Fibroblast of skin of back (primary cell): ENCODE measurements at places on chromosomes 3 and 15.
A peak's percentile ranks its signal among the peaks of the same experiment; 100 is the strongest.

DNA sequence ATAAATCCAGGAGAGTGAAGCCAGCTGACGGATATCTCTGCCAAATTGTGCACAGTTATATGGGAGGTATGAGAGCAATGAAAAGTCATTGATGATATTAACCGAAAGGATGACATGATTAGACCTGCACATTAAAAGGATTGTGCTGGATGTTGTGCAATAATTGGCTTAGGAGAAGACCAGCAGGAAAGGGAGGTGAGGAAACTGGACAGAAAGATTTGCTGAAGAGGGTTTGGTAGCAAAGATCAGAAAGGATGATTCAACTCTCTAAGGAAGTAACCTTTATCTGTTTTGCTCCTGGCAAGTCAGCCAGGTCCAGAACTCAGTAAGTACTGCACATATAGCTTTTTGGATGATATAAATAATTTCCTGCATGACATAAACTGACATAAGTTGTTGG is 704.7 kb downstream of the GRM7 start:
- no peak for DNase-seq

- no peak for DNase-seq
Measured at GRCh38 chr3:396293-396692, 199.7 kb downstream of the CHL1 start.

DNA sequence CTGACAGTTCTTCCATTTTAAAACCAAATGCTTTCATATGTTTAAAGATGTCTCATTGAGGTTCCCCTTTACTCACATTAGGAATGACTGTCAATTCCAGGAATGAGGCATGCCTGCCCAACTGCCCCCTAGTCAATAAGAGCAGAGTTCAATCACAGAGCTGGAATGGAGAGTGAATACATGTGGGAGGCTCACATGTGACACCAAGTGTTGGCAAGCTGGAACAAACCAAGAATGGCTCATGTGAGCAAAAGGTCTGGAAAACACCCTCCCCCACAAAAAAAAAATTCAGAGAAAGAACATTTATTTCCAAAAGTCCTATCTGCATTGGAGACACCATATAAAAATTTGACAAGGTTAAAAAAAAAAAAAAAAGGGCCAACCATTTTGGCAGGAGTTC is 3.7 kb downstream of the PBRM1 start:
- peak; percentile 79 for DNase-seq

GRCh38 chr3:111694471-111694870 is 99.3 kb upstream of the ZBED2 start:
- DNase-seq: no peak

DNA sequence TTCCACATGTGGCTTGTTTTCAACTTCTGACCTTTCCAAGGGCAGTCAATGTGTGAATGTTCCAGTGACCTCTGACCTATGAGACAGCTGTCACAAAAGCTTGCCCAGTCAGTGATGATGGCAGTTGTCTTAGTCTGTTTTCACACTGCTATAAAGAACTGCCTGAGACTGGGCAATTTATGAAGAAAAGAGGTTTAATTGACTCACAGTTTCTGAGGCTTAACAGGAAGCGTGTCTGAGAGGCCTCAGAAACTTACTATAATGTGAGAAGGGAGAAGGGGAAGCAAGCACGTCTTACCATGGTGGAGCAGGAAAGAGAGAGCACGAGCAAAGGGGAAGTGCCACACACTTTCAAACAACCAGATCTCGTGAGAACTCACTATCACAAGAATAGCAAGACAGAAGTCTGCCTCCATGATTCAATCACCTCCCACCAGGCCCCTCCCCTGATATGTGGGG is 95.6 kb downstream of the ECT2 start:
- no peak for DNase-seq

DNA sequence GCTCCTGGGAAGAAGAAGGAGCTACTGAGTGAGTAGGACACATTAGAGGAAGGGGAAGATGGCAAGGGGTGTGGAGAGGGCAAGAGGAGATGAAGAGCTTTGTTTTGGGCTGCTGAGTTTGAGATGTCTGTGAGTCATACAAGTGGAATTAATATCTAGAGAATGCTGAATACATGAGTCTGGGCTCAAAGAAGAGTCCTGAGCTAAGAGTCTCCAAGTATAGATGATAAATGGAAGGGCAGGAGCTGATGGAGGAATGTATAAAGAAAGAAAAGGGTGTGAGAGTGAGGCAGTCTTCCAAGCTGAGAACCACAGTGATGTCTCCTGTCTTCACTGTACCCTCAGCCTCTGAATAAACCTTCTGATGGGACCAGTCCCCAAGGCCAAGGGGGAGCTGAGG is 205.5 kb upstream of the MRPL3 start:
- peak; percentile 79 for DNase-seq

GRCh38 chr15:78695854-78696253 is 54.8 kb upstream of the CHRNB4 start:
- no peak for DNase-seq

DNA sequence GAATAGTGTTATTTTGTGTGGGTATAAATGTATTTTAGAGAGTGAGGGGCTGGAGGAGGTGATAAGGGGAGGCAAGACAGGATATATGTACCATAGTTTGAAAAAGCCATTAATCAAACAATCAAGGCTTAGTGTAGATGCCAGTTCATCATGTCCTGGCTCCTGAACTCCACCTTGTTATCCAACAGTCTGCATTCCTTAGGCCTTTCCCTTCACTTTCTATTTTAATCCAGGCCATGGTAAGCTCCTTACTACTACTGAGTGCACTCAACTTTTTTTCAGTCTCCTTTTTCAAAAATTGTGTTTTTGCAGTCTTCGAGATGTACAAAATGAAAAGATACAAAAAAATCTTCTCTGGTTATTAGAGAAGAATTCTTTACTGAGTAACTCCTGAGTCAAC is 700.5 kb upstream of the NAALADL2 start:
- no peak for DNase-seq

- DNase-seq: no peak
Measured at GRCh38 chr3:55818485-55818884, 331.4 kb upstream of the WNT5A start.

DNA sequence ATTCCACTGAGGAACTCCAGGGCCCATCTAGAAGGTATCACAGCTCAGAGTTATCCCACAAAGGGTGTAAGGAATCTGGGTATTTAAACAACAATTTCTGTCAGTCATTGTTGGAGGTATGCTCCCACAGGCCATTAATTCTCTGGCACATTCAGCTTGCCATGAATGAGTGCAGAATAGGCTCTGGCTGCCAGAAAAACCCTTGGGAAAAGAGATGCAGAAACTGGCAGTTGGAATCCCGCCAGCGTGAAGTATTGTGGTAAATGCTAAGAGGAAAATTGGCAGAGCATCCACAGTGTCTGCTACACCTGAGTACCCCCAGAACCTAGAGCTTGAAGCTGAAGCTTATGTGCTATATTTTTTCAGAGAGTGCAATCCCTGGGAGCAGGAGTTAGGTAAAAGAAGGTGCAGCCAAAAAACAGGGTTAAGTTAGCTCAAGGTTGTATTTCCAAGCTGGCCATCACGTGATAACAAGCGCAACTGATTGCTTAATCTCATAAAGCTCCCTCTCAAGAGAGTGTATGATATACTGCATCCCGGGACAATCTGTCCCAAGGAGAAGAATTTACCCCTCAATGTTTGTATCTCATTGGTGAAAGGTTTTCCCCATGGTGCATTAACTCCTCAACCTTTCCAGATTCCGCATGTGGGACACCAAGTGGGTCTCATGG is 94.2 kb upstream of the ACP3 start:
- DNase-seq: no peak

DNA sequence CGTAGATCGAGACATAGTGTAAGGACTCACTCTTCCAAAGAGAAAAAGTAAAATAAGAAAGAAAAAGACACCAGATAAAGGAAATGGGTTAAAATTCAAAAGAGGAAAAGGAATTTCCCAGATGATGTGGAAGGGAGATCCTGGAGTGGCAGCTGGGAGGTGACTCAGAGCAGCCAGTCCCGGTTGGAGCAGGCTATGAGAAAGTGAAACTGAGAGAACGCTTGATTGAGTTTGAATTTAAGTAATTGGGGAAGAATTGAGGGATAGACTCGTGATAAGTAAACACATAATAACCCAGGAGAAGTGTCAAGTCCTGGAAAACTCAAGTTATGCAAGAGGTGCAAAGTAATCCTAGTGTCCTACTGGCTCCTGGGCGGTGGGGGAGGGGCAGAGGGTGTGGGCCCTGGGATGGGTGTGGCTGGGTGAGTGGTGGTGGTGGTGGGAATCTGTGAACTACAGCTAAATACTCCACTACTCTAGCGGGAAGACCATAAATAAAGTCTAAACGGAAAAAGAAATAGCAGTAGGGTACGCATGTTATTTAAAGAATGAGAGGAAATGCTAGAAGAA is 1.2 kb downstream of the PRR20G start:
- DNase-seq: peak; percentile 5

DNA sequence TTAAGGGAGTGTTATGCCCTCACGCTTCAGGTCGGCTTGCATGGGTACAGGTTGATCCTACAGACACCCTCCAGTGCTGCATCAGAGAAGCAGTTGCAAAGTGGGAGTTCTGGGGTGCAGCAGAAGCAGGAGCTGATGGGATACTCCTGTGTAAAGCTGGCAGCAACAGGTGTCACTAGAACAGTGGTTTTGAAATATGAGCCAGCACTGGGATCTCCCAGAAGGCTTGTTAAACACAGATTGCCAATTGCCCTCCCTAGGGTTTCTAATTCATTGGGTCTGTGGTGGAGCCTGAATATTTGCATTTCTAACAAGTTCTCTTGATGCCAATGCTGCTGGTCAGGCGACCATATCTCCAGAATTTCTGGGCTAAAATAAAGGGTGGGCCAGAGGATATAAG is 350.4 kb downstream of the CLSTN2 start:
- no peak for DNase-seq

DNA sequence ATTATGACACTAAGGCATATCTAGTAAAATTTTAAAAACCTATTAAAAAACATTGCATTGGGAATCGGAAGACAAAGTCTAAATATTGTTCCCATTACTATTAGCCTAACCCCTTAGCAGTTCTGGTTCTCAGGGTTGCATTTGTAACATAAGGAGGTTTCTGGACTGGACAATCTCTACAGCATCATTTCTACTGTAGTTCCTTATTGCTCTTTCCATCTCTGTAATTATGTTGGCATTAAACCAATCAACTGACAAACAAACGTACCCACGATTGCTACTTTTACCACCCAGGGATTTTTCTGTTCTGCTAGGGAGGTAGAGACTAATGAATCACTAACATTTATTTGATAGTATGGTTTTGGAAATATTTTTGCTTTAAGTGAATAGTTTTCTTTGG is 190.8 kb downstream of the CBLB start:
- DNase-seq: no peak

DNA sequence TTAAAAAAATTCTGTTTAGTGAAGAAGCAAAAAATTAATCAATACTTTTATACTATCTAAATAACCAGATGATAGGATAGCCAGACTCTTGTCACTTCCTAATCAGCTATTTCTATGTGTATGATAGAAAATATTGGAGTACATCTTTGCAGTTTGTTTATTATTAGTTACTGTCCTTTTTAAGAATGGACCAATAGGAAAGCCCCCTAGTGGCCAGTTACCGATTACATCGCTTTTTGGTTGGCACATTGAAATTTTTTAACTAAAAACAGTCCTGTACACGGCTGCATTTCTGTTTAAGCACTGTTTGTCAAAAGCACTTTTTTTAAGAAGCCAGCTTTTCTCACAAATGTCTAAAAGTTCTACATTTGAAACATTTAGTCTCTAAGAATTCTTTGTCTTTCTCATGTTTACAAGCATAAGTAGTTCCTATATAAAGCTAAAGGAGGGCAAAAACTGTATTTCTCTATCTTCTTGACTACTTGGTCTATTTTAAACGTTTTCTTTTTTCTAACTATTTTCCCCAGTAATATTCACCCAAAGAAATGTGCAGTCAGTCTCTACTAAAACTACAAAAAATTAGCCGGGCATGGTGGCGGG is 253.2 kb upstream of the LRTM1 start:
- peak; percentile 61 for DNase-seq

DNA sequence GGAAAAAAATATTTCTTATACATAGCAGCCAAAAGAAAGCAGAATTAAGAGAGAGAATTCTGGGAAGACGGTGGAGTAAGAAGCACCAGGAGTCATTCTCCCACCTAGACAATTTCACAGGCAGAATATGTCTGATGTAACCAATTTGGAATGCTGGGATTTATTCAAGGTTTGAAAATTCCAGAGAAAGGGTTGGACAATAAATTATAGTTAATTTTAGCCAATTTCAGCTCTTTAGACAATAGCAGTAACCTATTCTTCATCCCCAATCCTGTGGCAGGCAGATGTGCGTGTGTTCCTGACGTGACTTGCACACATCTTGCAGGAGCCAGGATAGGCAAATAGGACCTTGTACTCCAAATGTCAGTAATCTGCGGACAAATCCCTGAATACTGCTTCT is 541.0 kb upstream of the NAALADL2 start:
- DNase-seq: peak; percentile 27

GRCh38 chr3:148737104-148737530 is 39.4 kb downstream of the AGTR1 start:
- no peak for DNase-seq

DNA sequence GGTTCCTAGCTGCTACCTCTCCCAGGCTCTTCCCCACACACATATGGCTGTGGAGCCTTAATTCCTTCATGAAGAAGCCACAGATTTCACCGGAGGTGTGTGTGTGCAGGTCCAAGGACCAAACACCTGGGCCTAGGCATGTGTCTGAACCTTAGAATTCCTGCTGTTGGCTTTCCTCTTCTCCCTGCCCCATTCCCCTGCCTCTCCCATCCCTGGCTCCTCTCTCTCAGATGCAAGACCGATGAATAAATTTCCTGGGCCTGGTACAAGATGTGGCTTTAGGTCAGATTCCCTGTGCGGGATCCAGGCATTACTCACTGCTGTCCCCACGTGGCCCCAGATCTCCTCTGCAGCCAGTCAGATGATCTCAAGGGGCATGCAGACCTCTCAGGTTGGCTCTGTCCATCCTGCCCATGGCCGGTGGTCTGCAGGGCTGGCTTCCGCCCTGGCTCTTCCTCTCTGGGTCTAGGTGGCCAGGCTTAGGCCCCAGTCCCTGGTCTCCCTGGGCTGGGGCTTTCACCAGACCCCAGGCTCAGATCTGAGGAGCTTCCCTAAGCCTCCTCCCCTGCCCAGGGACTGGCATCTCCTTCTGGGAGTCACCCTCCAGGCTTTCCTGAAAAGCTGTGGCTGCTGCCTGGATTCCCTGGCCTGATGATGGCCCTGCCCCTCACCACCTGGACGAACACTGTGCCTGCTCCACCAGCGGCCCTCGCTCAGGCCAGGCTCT is 20.5 kb downstream of the CCR9 start:
- DNase-seq: peak; percentile 43

DNA sequence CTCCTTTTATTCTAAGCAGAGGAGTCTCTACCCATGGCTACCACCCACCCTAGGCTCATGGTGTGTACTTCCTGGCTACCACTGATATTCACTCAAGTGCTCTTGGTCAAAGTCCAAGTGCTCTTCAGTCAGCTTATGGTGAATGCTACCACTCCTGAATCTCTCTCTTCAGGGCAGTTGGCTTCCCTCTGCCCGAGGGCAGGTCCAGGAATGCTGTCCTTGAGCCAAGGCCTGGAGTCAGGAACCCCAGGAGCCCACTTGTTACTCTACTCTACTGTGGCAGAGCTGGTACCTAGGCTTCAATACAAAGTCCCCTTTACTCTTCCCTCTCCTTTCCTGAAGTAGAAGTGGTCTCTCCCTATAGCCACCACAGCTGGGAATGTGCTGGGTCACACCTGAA is 226.0 kb downstream of the DIPK2A start:
- no peak for DNase-seq

GRCh38 chr15:85615930-85616329 is 178.8 kb downstream of the KLHL25 start:
- DNase-seq: peak; percentile 54
